Bronchus fibroblast of lung (primary cell): ENCODE measurements at places on chromosomes 4 and X. TPM values are rescaled to one million over a fixed set of nuclear protein-coding genes. Genes with fewer than 3 reads are reported as not detected.

The NLGN4X gene
- 0.17 TPM in 1 of 2 replicates, not detected in the other for total RNA-seq

The NPY2R gene
- total RNA-seq: under 0.01 TPM in 2 replicates

The GPC3 gene
- 0.15 TPM in 1 of 2 replicates, not detected in the other for total RNA-seq

The HTRA3 gene
- total RNA-seq: 3.3 and 4.4 TPM in 2 replicates

The ANOS1 gene
- total RNA-seq: 0.17 and 0.45 TPM in 2 replicates

The IL1RAPL2 gene
- total RNA-seq: 4.0 and 5.7 TPM in 2 replicates

The ARMCX2 gene
- 63.5 and 69.1 TPM in 2 replicates for total RNA-seq

The CT45A1 gene
- total RNA-seq: not detected in 2 replicates

The CFAP99 gene
- total RNA-seq: not detected in 2 replicates

The PDZD11 gene
- 58.0 and 71.4 TPM in 2 replicates for total RNA-seq

The SATL1 gene
- not detected in 2 replicates for total RNA-seq

The CXorf51B gene
- total RNA-seq: not detected in 2 replicates

The DRP2 gene
- 1.2 and 2.0 TPM in 2 replicates for total RNA-seq

The GNRHR gene
- total RNA-seq: not detected in 2 replicates

The TMEM164 gene
- 8.0 and 8.1 TPM in 2 replicates for total RNA-seq

The SMIM31 gene
- not detected in 2 replicates for total RNA-seq

The HGFAC gene
- not detected in 2 replicates for total RNA-seq

The ALG13 gene
- 15.5 and 15.8 TPM in 2 replicates for total RNA-seq

The SCML1 gene
- total RNA-seq: 6.1 and 9.6 TPM in 2 replicates

The NEUROG2 gene
- total RNA-seq: not detected in 2 replicates

The ABCE1 gene
- total RNA-seq: 109 and 125 TPM in 2 replicates

The DUX4 gene
- not detected in 2 replicates for total RNA-seq
